ENCODE measurements at places on chromosomes 1 and 21.

- no peak for DNase-seq
Measured at GRCh38 chr1:93595743-93596142, 85.9 kb downstream of the BCAR3 start.

DNA sequence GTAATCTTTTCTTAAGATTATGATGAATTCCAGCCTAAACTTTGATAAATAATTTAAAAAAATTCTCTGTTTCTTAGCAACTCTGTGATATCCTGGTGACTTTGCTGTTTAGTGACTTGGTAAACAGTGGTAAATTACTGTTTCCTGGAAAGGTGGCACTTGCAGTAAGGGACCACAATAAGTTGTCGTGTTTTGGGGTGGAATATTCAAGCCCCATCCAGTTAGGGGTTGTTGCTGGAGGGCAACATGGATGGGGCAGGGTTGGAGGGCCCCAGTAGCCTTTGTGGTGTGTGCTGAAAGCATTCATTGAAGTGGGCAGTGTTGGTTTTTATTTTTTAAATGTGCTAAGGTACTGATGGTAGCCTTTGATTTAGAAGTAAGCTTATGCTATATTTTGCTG is 30.3 kb downstream of the PRDM2 start:
- DNase-seq: peak; percentile 31

- no peak for DNase-seq
Measured at GRCh38 chr21:17467392-17467791, 45.5 kb upstream of the CXADR start.

GRCh38 chr1:13730751-13731482 is 30.9 kb downstream of the PRDM2 start:
- DNase-seq: peak; percentile 75

- DNase-seq: no peak
Measured at GRCh38 chr1:211524521-211524920, 32.6 kb upstream of the RD3 start.

DNA sequence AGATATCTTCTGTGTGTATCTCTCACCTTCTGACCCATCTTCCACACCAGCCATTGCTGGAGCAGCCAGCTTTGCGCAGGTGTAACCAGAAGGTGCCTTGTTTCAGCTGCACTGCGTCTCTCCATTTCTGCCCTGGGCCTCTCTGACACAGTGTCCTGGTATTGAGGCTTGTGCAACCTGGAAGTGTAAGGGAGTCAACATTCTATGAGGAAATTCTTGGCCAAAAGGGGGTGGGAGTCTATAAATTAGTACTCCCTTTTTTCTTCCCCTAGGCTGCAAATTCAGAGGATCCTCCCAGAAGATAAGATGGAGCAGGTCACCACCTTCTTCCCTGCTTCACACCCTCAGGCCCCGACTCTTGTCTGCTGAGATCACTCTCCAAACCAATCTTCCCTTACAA is 109.1 kb downstream of the MRPS6 start:
- DNase-seq: no peak

DNA sequence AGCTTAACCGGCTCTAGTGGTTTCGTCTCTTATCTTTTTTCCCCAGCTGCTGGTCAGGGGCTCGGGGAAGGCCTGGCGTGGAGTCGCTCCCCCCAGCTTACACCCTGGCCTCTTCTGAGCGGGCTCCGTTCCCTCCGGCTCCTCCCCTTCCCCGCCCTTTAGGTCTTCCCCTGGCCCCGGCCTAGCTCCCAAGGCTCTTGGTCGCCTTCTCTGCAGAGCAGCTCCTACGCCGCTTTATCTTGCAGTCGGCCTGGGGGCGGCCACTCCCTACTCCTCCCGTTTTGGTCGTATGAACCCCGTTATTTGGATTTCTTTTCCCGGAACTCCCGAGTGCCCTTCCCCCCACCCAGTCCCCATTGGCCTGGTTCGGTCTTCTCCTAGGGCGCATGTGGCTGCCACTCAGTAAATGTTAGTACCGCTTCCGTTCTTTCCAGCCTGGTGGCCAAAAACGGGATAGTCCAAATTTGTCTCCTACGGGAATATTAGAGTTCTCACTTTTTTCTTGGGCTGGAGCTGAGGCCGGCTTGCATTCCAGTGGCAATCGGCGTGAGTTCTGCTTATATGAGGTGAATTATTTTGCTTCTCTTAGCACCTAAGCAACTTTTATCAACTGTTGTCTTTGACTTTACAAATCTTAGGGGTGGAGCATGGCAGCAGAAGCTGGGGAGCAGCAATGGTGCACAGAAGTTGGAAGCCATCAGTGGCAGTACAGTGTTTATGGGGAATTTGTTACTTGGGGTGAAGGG is 467 bp downstream of the THRAP3 start:
- DNase-seq: no peak

- DNase-seq: no peak
Measured at GRCh38 chr1:234836045-234836681, 226.2 kb upstream of the IRF2BP2 start.

DNA sequence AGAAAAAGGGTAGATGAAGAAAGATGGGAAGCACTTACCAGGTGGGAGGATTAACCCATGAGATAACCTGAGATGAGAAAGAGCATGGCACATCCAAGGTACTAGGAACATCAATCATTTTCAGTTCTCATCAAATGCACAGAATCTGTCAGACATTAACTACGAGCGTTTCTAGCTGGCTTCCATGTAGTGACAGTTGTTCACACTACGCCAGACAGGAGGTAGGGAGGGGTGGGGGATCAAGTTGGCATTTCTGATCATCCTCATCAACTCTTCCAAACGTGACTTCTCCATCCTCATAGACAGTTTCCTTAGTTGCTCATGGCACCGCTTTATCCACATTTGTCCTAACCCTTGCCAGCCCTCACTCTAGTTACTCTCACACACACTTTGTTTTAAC is 120.2 kb downstream of the PLD5 start:
- DNase-seq: no peak

GRCh38 chr21:19807201-19807600 is 1191.0 kb upstream of the NCAM2 start:
- DNase-seq: no peak

- no peak for DNase-seq
Measured at GRCh38 chr1:208026880-208027438, 116.0 kb upstream of the CD34 start.

DNA sequence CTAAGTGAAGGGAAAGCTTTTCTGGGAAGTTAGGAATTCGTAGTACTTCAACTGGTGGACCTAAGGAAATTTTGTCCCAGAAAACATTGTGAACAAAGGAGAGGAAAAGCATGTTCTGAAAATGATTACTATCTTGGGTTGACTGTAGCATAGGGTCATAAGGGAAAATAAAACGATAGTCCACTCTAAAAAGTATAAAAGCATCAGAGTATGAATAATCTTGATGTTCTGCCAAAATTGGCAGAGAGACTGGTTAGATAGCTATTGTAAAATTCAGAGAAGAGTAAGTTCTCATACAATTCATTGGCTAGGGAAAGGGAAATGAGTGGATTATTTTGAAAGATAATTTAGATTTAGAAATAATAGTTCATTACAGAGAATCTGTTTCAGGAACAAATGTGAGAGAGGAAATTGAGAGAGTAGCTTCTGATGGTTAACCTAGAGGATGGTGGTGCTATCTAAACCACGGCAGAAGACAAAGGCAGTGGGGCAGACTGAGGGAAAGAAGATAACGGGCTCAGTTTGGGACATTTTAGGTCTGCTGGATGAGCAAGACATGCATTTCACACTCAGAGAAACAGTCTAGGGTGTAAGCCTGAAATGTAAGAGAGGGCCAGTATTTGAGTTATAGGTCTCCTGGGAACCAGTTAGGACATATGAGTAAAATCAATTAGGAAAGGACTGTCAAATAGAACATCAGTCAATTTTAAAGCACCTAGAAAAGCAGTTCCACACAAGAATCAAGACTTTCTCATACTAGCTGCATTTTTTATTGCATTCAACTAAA is 799.3 kb upstream of the CXADR start:
- no peak for DNase-seq

- DNase-seq: no peak
Measured at GRCh38 chr1:11456965-11457364, 22.0 kb upstream of the DISP3 start.

DNA sequence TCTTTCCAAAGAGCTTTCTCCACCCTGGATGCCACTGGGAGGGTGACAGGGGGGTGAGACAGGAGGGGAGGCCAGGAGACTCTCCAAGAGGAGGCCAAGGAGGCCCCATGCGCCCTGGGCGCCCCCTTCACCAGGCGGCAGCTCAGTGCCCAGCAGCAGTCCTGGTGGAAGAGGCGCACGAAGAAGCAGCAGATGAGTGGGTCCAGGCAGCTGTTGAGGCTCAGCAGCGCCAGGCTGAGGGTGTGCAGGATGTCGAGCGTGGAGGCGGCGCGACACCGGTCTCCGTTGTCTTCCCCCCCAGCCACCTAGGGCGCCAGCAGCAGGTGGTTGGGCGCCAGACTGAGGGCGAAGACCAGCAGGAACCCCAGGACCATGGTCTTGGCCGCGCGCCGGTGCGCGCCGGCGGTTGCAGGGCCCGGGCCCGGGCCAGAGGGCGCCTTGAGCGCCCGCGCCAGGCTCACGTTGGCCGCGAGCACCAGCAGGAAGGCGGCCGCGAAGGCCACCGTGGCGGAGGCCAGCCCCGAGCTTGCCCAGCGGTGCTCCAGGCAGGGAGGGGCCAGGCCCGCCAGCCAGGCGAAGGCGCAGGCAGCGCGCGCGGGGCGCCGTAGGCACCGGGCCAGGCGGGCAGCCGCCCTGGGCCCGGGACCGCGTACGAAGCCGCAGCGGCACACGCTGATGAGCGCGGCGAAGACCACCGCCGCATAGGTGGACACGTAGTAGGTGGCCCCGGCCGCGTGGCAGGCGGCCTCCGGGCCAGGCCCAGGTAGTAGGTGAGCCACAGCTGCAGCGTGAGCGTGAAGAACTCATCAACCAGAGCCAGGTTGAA is 8.6 kb downstream of the TMEM35B start:
- DNase-seq: no peak

- no peak for DNase-seq
Measured at GRCh38 chr1:180310095-180310494, 80.0 kb downstream of the LHX4 start.

DNA sequence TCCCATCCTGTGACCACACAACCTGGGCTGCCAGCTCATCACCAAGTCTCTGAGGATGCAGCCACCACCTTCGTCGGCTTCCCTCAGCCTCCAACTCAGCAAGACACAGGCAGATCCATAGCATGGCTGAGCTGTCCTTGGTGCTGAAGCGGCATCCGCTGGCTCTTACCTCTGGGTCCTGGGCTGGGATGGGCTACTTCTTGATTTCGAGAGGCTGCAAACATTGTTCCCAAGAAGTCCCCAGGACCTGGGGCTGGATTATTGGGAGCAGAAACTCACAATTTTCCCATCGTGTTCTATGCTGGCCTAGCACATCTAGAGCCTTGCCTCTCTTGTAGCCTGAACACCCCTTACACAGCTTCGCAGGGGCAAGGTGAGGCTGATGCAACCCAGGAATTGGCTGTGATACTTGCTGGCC is 24.9 kb upstream of the C1QA start:
- DNase-seq: no peak

- DNase-seq: peak; percentile 41
Measured at GRCh38 chr1:9239622-9240401, 5.2 kb downstream of the H6PD start.

- no peak for DNase-seq
Measured at GRCh38 chr21:37075214-37075770, 2.2 kb downstream of the TTC3 start.

DNA sequence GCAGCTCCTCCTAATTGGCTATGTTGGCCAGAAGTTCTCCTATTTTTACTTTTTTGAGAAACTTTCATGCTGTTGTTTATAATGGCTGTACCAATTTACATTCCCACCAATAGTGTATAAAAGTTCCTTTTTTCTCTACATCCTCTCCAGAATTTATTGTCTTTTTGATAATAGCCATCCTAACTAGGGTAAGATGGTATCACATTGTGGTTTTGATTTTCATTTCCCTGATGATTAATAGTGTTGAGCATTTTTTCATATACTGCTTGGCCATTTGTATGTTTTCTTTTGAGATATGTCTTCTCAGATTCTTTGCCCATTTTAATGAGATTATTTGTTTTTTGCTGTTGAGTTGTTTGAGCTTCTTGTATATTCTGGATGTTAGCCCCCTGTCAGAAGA is 46.8 kb downstream of the NTMT2 start:
- DNase-seq: no peak

DNA sequence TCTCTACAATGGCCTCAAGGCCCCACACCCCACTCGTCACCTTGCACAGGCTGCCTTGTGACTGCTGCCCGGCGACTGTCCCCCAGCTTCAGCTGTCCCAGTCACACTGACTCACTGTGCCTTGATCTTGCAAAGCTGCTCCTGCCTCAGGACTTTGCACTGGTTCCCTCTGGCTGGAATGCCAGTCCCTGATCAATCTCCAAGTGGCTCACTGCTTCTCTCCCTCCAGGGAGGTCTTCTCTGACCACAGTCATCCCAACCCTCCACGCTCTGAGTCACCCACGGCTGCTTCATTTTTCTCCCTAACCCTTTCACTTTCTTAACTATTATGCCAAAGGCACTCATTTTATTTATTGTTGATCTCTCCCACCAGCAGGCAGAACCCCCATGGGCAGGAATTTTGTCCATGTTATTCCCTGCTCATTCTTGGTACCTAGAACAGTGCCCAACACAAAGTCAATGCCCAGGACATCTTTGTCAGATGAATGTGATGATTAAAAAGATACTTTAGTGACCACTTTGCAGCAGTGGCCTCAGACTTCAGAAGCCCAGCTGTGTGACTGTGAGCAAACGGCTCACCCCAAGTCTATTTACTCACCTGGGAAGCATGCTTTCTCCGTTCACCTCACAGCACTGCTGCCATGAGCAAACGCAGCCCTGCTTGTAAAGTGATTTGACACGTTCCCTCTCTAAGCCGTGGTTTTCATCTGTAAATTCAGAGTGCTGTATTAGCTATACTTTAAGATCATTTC is 53.4 kb downstream of the ZBTB18 start:
- DNase-seq: no peak

DNA sequence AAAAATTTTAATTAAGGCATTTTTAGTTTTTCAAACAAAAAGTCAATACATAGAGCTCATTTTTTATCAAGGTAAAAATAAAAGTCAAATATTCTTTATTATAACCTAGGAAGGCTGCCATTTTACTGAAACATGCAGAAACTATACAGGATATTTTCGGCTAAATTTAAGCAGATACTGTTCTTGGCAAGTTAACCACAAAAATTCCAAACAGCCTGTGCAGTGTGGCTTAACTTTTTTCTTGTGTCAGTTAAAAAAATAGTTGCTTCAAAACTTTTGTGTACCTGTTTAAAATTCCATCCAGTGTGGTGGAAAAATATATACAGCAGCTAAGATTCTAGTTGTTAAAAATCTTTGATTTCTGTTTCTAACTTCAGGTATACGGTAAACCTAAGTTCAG is 135.0 kb downstream of the ATP5PO start:
- DNase-seq: no peak

DNA sequence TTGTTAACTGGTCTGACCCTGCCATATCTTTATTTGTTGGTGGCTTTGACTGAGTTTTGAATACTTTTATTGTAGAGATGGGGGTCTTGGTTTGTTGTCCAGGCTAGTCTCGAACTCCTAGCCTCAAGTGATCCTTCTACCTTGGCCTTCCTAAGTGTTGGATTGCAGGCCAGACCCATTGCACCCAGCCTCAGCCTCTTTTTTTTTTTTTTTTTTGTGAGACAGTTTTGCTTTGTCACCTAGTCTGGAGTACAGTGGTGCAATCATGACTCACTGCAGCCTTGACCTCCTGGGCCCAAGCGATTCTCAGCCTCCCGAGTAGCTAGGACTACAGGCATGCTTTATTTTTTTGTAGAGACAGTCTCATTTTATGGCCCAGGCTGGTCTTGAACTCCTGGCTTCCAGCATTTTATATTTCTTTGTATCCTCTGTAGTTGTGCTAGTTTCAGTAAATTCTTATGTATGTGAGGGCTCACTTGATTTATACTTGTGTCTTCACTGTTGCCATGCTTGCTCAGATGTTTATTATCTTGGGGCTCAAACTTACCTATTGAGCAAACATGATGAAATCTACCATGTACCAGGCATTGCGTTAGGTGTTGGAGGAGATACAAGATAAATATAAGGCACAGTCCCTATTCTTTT is 24.1 kb downstream of the THRAP3 start:
- no peak for DNase-seq

Data from activated T-cell treated with anti-CD3 and anti-CD28 coated beads, Interleukin-2, amount 50 U/mL, for 1 hour (primary cell).